ENCODE measurements at places on chromosomes 12 and 14. TPM values are rescaled to one million over a fixed set of nuclear protein-coding genes. Genes with fewer than 3 reads are reported as not detected.
A peak's percentile ranks its signal among the peaks of the same experiment; 100 is the strongest.

GRCh38 chr14:29220566-29220965, 454.0 kb downstream of the FOXG1 start:
- no peak for DNase-seq

OSGEP gene
- total RNA-seq = 84.1 TPM

- no peak for DNase-seq
Measured at GRCh38 chr14:104948736-104949031, 24.0 kb downstream of the PLD4 start.

DNA sequence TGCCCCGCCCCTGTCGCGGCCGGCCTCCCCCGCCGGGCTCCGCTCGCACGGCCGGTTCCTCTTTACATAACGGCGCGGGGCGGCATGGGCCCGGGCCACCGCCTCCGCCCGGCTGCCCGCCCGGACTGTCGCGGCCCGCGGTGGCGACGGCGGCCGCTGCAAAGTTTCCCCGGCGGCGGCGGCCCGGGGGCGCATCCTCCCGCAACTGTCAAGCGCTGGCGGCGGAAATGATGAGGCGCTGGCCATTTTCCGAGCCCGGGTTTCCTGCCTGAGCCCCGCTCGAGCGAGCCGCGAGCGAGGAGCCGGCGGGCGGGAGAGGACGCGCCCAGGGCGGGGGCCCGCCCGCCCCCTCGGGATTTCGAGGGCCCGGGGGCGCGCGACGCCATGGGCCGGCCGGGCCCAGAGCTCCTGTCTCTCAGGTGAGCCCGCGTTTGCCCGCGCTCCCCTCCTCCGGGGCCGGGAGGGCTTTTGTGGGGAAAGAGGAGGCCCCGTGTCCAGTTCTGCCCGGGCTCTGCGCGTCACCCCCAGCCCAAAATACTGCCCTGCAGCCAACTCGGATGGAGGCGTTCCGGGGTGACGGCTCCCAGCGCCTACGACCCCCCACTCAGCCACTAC, at the start of gene SH2B3:
SH2B3 (plus strand) TSS at position 65 of the 615 bp plus-strand sequence. CDS start 12,223 bp downstream, outside the sequence.
- DNase-seq = no peak

RILPL1 gene
- total RNA-seq = not detected

- no peak for DNase-seq
Measured at GRCh38 chr14:54686219-54686870, 119.4 kb downstream of the SAMD4A start.

- DNase-seq = peak; percentile 67
Measured at GRCh38 chr14:50599700-50600444, 39.9 kb downstream of the ATL1 start.

DDX47 gene
- total RNA-seq = 39.2 TPM

- DNase-seq = no peak
Measured at GRCh38 chr14:54792288-54792687, 110.3 kb downstream of the GCH1 start.

SLC8B1 gene
- 5.9 TPM for total RNA-seq

All from Karpas-422 (cell line).